Suppressor macrophage treated with lipopolysaccharide for 4 hours (primary cell): ENCODE measurements at places on chromosomes 11 and 22.
A peak's percentile ranks its signal among the peaks of the same experiment; 100 is the strongest.

GRCh38 chr11:68948935-68949334, 31.9 kb downstream of the MRGPRD start:
- DNase-seq: no peak

- peak; percentile 84 for DNase-seq
Observed at GRCh38 chr11:75351791-75352587, 528 bp upstream of the ARRB1 start.

DNA sequence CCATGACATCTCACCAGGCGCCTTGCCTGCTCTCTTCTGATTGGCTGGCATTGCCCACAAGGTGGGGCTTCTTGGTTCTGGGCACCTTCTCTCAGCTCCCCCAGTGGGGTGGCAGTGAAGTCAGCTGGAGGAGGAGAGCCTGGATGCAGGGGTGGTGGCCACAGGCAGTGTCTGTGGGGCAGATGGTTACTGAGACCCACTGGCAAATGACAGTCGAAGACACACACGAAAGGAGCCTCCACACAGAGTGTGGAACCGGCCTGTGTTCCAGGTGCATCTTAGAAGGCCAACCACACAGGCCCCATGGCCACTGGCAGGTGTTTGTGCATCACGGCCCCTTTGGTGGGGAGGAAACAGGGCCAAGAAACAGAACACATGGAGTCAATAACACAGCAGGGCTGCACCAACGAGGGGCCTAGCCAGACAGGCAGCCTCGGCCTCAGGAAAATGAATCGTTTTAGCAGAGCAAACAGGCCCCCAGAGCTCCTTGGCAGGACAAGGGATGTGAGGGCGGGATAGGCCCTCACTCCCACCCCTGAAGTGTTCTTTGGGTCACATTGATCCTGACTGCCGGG, 683.4 kb downstream of the TBC1D22A start:
- DNase-seq: no peak

- DNase-seq: peak; percentile 27
Observed at GRCh38 chr22:45602824-45603595, 68.6 kb upstream of the ATXN10 start.

DNA sequence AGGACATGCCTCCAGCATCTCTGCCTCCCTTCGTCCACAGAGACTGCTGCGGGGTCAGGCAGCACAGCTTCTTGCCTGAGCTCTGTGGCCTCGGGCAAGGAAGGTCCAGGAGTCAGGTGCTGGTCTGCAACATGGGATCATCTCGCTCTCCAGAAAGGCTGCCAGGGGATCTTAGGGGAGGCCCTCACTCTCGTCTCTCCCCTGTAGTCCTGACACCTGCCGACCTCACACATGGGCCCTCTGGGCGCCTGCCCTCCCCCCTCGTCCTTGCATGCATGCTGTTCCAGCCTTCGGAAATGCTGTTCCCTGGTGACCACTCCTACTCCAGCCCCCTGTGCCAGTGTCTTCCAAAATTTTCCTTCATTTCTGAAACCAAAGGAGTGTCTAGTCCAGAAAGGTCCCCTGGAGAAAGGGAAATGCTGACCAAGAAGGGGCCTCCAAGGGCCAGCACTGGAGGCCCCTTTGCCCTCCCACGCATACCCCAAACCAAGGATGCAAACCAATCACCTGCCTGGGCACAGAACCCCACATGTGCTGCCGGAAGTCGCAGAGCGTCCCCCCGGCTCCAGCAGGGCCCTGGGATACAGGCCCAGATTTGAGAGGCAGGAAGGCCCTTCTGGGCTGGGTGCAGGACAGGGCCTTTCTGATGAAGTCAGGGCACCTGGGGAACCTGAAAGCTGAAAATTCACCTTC, 41.0 kb downstream of the IGF2 start:
- DNase-seq: no peak

DNA sequence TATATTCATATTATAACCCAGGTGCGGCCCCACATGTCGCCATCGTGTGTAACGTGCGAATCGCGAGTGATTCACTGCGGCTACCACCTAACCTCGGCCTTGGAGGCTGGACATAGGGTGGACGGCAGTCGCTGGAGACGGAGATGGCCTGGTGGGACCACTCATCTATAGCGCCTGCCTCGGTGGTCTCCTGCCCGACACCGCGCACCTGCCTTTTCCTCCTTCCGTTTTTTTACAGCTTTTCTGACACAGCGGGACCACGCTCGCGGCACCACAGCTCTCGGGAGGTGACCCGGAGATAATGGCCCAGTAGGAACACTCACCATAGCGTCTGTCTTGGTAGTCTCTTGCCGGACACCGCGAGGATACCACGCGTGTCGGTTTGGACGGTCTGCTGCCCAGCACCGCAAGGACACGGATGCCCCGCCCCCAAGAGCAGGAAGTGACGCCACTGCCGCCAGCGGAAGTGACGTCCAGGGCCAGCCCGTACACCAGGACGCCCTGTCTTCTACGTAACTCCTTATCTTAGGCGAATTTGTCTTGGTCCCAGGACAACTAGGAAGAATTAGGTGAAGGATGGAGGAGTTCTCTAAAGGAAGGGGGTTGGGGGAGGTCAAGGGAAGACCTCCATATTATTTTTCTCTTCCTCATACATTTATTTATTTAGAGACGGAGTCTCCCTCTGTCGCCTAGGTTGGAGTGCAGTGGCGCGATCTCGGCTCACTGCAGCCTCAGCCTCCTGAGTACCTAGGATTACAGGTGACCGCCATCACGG, 6.4 kb downstream of the SNU13 start:
- DNase-seq: peak; percentile 86

DNA sequence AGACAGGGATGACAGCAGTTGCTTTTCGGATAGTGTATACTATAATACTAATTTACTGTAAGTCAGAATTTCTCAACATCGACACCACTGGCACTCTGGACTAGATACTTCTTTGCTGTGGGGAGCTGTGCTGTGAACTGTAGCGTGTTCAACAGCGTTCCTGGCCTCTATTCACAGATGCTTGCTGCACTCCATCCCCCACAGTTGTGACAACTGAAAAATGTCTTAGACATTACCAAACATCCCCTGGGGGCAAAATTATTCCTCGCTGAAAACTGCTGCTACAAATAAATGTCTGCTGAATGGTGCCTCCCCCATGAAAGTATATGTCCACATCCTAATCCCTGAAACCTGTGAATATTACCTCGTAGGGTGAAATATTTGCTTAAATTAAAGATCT, 7.5 kb upstream of the SLC15A3 start:
- DNase-seq: no peak

- DNase-seq: no peak
Observed at GRCh38 chr11:61553373-61554171, 27.3 kb downstream of the SYT7 start.

GRCh38 chr11:64933935-64934681, 1.6 kb downstream of the GPHA2 start:
- no peak for DNase-seq

DNA sequence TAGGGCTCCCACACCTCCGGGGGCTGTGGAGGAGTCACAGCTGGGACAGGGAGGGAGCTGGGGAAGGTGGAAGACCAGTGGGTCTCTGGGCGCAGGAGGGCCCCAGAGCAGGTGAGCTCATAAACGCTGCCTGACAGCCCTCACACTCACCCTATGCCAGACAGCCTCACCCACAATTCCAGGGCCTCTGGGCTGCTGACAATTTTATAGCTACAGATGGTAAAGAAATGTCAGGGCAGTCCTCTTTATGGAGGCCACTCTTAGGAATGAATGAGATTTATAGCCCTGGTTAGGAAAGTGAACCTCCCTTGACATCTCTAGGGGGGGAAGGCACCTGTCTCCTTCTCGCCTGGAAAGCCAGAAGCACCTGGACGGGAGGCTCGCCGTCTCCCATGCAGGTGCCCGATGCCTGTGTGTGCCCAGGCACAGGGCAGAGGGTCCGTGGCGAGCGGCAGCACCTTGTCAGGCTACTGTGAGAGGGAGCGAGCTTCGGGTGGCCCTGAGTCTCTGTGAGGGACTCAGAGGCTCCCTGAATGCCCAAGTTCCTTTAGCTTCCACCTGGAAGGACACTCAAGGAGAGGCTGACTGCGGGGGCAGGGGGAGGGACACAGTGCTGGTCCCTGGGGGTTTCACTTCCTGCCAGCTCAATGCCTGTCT, 39.9 kb downstream of the IGSF9B start:
- DNase-seq: no peak
